ENCODE measurements at places on chromosomes 3 and 15. TPM values are rescaled to one million over a fixed set of nuclear protein-coding genes. Genes with fewer than 3 reads are reported as not detected.
A peak's percentile ranks its signal among the peaks of the same experiment; 100 is the strongest.

DNA sequence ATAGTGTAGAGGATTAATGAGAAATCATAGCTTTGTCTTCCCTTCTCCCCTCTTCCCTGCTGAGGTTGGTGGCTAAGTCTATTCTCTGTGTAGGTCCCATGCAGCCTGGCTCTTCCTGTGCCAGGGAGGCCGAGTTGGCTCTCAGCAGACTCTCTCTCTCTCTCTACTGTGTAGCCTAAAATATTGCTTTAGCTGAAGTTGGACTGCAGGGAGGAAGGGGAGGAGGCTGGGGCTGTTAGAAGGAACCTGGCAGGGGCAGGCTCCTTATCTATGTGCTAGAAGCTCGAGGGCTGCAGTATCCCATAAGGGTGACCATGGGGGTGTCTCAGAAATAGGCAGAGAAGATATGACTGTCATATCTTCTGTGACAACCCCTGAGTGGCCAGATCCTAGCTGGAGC, 160.8 kb downstream of the EPHB1 start:
- no peak for DNase-seq

Gene CATSPER2
- total RNA-seq: 4.7 TPM

Gene EPM2AIP1
- total RNA-seq: 6.1 TPM

DNA sequence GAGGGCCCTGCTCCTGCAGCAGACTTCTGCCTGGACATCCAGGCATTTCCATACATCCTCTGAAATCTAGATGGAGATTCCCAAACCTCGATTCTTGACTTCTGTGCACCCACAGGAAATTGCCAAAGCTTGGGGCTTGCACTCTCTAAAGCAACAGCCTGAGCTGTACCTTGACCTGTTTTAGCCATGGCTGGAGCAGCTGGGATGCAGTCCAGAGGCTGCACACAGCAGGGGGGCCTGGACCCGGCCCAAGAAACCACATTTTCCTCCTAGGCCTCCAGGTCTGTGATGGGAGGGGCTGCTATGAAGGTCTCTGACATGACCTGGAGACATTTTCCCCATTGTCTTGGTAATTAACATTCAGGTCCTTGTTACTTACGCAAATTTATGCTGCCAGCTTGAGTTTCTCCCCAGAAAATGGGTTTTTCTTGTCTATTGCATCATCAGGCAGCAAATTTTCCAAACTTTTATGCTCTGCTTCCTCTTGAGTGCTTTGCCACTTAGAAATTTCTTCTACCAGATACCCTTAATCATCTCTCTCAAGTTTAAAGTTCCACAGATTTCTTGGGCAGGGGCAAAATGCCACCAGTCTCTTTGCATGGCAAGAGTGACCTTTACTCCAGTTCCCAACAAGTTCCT, 11.8 kb upstream of the MYO5A start:
- DNase-seq: no peak

- peak; percentile 79 for DNase-seq
Observed at GRCh38 chr15:48472756-48473155, 141.5 kb downstream of the DUT start.

DNA sequence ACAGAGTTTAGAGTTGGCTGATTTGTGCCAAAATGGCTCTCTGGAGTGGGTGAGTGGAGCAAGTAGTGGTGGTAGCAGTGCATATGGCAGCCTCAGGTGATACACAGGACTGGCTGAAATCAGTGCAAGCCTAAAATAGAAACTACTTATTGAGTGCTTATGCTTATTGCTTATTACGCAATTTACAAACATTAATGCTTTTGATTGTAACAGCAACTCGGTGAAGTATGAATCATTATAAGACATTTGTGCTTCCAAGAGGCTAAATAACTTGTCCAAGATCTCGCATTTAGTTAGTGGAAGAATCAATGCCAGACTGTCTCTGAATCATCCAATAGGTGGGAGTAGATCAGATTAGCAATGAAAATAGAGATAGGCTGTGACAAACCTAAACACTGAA, 353.8 kb downstream of the NAALADL2 start:
- DNase-seq: peak; percentile 88

GRCh38 chr3:106342386-106342785, 473.6 kb upstream of the CBLB start:
- no peak for DNase-seq

Gene CLSTN2
- total RNA-seq: under 0.01 TPM

Gene EPHA3
- total RNA-seq: under 0.01 TPM

DNA sequence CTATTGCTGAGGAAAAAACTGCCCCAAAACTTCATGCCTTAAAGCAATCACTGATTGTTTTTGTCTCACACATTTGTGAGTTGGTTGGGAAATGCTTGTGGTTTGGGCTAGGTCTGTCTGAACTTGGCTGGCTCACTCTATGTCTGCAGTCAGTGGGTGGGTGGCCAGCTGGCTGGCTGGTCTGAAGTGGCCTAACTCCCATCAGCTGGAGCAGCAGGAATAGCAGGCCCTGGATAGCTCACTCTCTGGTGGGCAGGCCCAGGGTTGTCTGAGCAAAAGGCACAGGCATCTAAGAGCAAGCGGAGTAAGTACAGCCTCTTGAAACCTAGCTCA, 37.7 kb upstream of the PRR20G start:
- peak; percentile 9 for DNase-seq

- no peak for DNase-seq
Observed at GRCh38 chr3:61637088-61638051, 76.0 kb downstream of the PTPRG start.

GRCh38 chr15:79990280-79990996, 19.4 kb upstream of the BCL2A1 start:
- DNase-seq: no peak

GRCh38 chr3:130395916-130396315, 50.4 kb downstream of the COL6A5 start:
- peak; percentile 82 for DNase-seq

DNA sequence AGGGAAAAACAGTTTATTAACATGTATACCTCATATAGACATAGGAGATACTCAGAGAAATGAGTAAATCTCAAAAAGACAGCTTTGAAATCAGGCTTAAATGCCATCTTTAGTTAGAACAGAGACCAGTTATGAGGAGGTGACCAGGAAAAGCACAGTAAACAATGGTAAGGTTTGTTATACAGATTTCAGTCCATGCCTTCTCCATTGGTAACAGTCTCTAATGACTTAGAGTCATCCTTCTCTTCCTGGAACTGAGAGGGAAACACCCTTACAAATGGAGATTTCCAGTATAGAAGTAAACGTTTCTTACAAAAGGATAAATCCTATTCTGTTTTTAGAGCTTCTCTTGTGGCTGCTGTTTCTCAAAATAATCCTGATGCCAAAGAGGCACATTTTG, 476.3 kb upstream of the NAALADL2 start:
- no peak for DNase-seq

- peak; percentile 44 for DNase-seq
Observed at GRCh38 chr3:123618768-123619484, 34.1 kb upstream of the HACD2 start.

Gene CLDN16
- 0.26 TPM for total RNA-seq

- peak; percentile 48 for DNase-seq
Observed at GRCh38 chr3:169657351-169658124, 6.0 kb downstream of the MECOM start.

DNA sequence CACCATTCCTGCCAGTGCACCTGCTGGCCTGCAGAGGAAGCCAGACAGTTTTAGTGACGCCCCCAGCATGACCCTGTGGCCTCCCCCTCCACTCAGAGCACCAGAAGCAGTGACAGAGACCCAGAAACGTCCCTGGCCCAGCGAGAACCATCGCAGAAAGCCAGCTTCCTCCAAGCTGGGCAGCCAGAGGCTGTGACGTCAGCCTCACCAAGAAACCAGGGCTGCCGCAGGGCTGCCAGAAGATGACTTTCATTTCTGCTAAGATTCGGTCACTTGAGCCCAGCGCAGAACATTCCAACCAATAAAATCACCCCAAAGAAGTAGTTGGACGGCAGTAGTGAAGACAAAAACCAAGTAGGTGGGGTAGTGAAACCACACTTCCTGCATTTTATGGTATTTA, 29.6 kb upstream of the RPL32 start:
- DNase-seq: no peak

Gene MCTP2
- total RNA-seq: 20.0 TPM

DNA sequence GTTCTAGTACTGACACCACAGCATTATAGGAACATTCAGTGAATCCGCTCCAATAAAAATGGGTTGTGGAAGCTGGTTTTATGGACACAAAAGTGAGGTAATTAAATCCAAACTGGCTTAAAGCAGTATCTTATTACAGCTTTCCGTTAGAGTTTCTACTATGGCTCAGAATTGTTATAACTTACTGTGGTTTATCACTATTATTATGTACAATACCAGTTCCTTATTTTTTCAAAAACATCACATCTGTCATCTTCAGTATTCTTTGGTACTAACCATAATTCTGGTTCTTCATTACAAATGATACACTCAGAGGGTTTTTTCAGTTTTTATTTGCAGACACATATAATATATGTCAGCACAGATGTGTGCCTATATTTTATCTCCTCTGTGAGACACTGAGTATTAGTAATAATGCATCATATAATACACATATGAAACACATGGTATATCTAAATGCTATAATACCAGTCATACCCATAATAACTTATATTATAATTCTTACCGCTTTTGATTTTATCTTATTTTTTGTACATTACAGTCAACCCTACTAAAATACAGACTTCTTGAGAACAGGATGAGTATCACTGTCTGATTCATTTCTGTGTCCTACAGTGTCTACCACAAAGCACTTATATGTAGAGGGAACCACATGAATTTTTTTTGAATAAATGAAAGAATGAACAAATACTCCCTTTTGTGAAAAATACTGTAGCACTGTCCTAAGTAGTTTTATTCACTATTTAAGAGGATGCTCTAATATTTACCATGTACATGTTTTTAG, 39.0 kb downstream of the CMSS1 start:
- no peak for DNase-seq

GRCh38 chr3:71728632-71729342, 3.6 kb upstream of the EIF4E3 start:
- no peak for DNase-seq

DNA sequence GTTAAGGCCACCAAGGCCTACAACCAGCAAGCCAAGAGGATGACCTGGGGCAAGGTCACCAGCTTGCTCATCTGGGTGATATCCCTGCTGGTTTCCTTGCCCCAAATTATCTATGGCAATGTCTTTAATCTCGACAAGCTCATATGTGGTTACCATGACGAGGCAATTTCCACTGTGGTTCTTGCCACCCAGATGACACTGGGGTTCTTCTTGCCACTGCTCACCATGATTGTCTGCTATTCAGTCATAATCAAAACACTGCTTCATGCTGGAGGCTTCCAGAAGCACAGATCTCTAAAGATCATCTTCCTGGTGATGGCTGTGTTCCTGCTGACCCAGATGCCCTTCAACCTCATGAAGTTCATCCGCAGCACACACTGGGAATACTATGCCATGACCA, 3.6 kb downstream of the CXCR6 start:
- DNase-seq: no peak

Gene MUC4
- 0.26 TPM for total RNA-seq

Gene IL5RA
- not detected for total RNA-seq

Gene ACAN
- total RNA-seq: not detected

Gene NAA80
- 1.3 TPM for total RNA-seq

DNA sequence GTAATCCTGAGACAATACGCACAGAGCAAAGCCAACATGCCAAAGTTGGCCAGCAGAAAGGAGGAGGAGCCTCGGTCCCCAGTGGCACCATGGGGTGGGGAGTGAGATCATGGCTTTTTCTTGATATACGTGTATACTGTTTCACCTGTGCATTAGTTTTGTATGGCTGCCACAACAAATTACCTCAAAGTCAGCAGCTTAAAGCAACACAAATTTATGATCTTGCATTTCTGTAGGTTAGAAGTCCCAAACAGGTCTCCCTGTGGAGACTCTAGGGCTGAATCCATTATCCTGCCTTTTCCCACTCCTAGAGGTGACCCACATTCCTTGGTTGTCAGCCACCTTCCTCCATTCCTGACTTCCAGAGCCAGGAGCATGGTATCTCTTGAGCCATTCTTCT, 176.9 kb upstream of the NSMCE3 start:
- no peak for DNase-seq

- peak; percentile 35 for DNase-seq
Observed at GRCh38 chr3:107524326-107524840, 1.6 kb downstream of the BBX start.

GRCh38 chr3:156825795-156826143, 384 bp upstream of the LEKR1 start:
- no peak for DNase-seq

DNA sequence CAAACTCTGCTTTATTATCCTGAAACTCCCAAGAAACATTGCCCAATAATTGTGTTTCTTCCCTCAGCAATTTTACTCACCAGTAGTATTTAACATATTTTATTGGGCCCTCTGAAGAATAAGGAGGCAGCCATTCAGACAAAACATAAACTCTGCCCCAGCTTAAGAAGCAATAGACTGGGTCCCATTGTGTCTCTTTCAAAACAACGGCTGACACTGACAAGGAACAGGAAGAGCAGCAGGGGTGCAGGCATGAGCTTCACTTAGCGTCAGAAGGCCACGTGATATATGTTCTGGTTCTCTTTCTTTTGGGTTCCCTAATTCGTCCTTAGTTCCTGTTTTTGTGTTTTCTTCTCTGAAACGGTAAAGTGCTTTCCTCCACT, 242.3 kb downstream of the FHIT start:
- no peak for DNase-seq

DNA sequence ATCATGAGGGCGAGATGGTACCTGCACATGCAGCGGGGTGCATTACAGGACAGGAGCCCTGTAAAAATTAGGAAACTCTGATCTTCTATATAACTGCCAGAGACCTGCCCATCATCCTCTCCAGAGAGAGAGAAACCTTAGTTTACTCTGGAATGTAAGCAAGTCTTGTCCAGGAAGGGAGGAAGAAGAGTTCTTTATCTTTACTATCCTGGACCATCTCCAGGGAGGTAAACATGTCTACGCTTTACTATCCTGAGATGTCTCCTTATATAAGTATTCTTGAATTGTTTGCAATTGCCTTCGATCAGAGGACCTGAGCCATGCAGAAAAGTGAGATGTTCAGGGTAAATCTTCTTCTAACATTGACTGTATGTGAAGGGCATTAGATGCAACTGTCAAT, 12.7 kb upstream of the HACD2 start:
- no peak for DNase-seq

- DNase-seq: no peak
Observed at GRCh38 chr3:32397941-32398340, 6.3 kb downstream of the CMTM7 start.

DNA sequence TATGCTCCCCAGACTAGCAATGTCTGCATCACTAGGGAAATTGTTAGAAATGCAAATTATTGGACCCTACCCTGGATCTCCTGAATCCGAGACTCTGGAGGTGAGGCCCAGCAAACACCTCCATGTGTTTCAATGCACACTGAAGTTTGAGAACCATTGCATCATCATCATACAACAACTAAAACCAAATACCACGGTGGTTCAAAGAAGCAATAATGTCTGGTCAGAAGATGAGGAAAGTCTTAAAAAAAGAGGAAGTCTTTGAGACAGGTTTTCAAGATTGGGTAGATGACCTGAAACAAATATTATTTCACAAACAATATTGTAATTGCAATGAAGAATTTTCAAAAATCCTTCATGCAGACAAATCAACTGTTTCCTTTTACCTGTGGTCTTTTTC, 60.3 kb upstream of the TRA2B start:
- DNase-seq: no peak

- no peak for DNase-seq
Observed at GRCh38 chr3:100245927-100246326, 14.9 kb upstream of the TBC1D23 start.
